ENCODE measurements at places on chromosomes 1 and 21.

- DNase-seq = no peak
Measured at GRCh38 chr1:1768249-1768992, 9.8 kb downstream of the NADK start.

- DNase-seq = no peak
Measured at GRCh38 chr1:15803380-15803779, 4.1 kb downstream of the UQCRHL start.

DNA sequence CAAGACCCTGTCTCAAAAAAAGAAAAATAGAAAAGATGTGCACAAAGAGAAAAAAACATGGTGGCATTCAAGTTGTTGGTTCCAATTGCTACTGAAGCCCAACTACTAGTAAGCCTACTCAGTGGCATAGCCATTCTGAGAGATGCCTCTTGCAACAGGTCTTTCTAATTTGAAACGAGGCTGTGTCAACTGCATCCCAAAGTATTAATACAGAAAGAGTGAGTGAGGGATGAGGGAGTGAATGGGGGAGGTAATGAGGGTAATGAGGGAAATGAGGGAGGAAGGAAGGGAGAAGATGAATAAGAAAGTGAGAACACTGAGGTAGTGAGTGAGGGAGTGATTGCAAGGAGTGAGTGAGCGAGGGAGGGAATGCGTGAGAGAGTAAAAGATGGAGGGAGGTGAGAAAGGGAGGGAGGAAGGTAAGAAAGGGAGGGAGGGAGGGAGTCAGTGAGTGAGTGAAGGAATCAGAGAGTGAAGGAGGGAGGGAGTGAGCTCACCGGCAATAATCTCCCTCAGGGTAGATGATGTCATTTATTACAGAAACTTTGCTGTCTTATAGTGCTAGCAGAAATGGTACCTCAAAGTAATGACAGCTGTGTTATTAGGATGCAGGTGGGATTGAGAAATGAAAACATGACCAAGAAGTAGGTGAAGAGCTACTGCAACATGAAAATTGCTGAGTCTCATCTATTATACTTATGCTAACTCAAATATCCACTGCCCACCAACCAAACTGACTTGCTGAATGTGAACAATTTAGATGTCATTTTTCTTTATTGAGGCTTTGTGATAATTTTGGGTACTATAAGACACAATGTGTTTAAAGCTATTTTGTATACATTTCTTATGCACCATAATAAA, 75.6 kb upstream of the ADAM30 start:
- DNase-seq = no peak

DNA sequence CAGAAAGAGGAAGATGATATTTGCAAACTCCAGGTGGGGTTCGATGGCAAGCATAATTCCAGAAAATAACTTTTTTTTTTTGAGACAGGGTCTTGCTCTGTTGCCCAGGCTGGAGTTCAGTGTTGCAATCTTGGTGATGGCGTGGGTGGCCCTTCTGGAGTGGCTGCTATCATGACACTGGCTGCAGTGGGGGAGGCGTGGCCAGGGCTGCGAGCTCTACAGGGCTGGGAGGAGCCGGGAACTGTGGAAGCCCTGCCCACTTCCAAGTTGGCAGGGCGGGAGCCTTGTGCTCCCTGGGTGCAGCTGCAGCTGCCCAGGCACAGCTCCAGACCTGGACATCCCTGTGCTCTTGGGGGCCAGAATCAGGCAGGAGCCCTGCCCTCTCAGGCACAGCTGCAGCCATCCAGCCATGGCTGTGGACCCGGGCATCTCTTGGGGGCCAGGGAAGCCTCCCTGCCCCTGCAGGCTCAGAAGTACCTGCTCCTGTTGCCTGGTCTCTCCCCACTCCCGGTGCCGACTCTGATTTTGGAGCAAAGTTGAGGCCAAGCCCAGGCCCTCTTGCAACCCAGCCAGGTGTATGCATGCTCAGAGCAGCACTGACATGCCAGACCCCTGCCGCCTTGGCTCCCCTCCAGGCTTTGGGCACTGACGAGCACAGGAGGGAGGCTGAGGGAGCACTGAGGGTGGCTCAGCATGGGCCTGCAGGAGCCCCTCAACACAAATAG, 7.2 kb upstream of the BCL10 start:
- no peak for DNase-seq

DNA sequence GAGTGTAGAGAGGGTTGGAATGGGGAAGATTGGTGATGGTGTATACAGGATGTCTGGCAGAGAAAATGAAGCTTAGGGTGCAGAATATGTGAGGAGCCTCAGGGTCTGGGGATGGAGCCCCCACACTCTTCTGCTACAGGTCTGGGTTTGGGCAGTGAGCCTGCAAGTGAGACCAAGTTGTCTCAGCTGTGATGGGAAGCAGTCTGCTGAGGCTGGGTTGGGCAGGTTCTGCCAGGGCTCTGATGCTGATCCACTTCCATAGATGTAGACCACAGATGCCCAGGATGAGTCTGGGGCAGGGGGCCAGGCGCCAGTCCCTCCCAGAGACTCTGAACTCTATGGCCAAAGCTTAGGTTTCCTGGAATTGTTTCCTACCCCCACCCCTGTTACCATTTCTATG, 516.9 kb downstream of the PTPRU start:
- no peak for DNase-seq

DNA sequence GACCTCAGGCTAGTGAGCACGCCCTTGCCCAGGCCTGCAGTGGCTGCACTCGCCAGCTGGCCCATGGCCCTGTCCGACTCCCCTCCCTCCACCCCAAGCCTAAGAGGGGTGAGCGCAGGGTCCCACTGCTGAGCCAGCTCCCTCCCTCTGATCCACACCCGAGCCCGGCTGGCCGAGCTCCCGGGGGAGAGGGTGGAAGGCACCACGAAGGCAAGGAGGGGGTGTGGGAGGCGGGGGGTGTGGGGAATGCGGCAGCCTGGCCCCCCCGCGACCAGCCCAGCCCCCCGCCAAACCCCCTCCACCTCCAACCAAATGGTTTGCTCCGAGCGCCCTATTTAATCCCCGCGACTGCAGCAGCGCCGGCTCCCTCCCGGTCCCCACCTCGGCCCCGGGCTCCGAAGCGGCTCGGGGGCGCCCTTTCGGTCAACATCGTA, at the start of gene CADM3:
Gene CADM3 (plus strand): TSS at position 362 of the 434 bp plus-strand sequence. CDS start 151 bp downstream, outside the sequence.
- no peak for DNase-seq

- DNase-seq = no peak
Measured at GRCh38 chr1:211923095-211923494, 92.5 kb upstream of the LPGAT1 start.

- DNase-seq = no peak
Measured at GRCh38 chr1:20061866-20062265, 8.1 kb upstream of the PLA2G5 start.

- DNase-seq = no peak
Measured at GRCh38 chr1:202578565-202578964, 131.7 kb downstream of the SYT2 start.

- DNase-seq = no peak
Measured at GRCh38 chr1:116382857-116383483, 9.9 kb downstream of the ATP1A1 start.

- no peak for DNase-seq
Measured at GRCh38 chr1:33814166-33814565, 49.7 kb upstream of the HMGB4 start.

Measured in ascending aorta (tissue), 2 donors.